ENCODE measurements at places on chromosomes 3 and 15. TPM values are rescaled to one million over a fixed set of nuclear protein-coding genes. Genes with fewer than 3 reads are reported as not detected.

The SEMA5B gene
- 0.27 TPM for total RNA-seq

DNA sequence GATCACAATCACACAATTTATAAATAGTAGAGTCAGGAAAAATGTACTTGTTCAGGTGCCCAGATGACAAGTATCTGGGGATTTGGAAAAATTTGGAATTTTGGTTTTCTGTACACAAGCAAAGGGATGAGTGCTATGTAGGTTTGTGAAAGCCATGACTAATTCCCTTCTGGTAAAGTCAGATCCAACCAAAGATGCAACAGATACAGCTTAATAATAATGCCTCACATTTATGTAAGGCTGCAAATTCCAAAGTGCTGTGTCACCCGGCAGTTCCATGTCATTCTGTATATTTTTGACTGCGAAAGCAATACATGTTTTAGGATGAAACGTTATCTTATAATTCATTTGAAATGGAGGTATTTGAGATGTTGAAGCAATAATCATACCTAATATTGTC is 102.7 kb upstream of the AGBL1 start:
- no peak for DNase-seq

The IL5RA gene
- not detected for total RNA-seq

The ALDH1A2 gene
- total RNA-seq = 26.2 TPM

DNA sequence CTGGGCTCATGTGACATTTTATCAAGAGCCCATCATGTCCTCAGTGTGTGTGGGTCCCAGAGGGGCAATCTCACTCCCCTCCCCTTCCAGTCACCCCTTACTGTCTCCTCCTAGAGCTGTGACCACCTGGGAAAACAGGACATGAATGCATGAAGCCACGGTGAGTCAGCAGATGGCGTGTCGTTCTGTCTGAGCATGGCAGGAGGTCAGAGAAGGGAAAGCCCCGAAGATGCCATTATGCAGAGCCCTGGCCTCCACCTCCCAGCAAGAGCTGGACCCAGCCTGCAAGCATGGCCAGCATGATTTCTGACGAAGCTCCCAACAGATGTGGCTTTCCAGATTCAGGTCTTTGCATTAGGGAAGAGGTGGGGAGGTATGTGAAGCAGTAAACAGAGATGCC is 118.5 kb downstream of the TLE3 start:
- DNase-seq = no peak

- DNase-seq = no peak
Measured at GRCh38 chr3:196202516-196202970, 8.7 kb downstream of the ZDHHC19 start.

GRCh38 chr15:83871808-83872559 is 218.1 kb downstream of the ADAMTSL3 start:
- no peak for DNase-seq

The ARRDC4 gene
- total RNA-seq = 16.2 TPM

GRCh38 chr3:183485585-183485984 is 57.2 kb upstream of the MCF2L2 start:
- no peak for DNase-seq
